ENCODE measurements at places on chromosomes 7 and 10.

DNA sequence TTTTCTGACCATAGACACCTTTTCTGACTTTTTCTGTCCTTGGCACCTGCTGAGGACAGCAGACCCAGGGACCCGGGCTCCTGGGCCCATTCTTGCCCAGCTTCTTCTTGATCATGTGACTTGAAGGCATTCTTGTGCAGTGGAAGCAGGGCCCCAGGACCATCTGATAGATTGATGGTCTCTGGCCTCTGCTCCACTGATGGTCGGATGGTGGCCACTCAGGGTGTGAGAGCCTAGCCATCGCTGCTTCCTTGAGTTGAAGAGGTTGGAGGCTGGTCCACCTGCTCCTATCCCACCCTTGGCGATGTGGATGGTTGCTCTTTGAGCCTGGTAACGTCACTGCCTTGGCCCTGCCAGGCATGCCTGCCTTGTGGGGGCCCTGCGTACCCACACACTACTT, 37.8 kb upstream of the ZNF716 start:
- no peak overlapping the region for H3K4me3 ChIP-seq
- no peak for DNase-seq
- no peaks in the 10 kb centered on the region for H3K36me3 ChIP-seq
- no peak overlapping the region for H3K27ac ChIP-seq

GRCh38 chr10:56139405-56139804, 221.7 kb downstream of the ZWINT start:
- no peaks in the 10 kb centered on the region for H3K36me3 ChIP-seq
- no peak overlapping the region for H3K4me3 ChIP-seq
- no peak overlapping the region for H3K27ac ChIP-seq
- no peaks in the 10 kb centered on the region for H3K27me3 ChIP-seq
- no peaks in the 10 kb centered on the region for H3K4me1 ChIP-seq

DNA sequence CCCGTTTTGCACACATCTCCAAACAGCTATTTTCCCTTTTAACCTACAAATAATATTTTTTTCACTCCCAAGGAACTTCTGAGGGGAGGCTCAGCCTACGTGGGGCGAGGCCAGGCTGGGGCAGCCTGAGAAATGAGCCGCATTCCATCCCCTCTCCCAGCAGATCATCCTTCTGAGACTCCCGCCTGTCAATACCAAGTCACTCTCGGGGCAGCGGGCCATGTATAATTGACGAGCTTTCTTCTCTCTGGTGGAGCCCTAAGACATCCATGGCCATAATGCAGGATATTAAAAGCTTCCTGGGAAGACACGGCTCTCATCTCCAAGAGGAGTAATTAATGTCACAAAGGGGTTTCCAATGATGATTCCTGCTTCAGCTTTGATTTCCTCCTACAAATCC, 37.8 kb upstream of the CHST15 start:
- DNase-seq, result no peak
- no peaks in the 10 kb centered on the region for H3K27me3 ChIP-seq
- H3K36me3 ChIP-seq, result no peaks in the 10 kb centered on the region
- no peak overlapping the region for H3K27ac ChIP-seq

DNA sequence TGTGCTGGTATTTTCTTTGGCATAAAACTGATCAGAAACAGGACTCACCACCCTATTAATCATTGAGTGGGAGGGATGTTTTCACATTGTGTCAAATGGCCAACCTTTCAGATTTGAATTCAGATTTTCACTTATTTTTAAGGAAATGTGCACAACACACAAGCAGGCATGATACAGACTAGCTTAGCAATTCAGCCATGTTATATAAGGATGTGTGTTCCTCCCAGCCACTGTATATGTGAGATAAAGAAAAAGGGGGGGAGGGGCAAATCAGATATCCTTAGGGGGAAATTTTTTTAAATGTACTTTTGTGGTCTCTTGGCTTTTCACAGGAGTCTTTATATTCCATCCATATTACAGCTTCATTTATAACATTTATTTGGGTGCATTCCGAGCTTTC, 3.1 kb downstream of the GAD2 start:
- H3K27me3 ChIP-seq, result peaks cover 9% of the 10 kb centered on the region
- no peak overlapping the region for H3K4me3 ChIP-seq

GRCh38 chr7:141409801-141410329, 141.3 kb upstream of the AGK start:
- H3K36me3 ChIP-seq, result no peaks in the 10 kb centered on the region
- H3K27me3 ChIP-seq, result no peaks in the 10 kb centered on the region
- H3K27ac ChIP-seq, result no peak overlapping the region
- no peak for DNase-seq
- no peaks in the 10 kb centered on the region for H3K4me1 ChIP-seq

GRCh38 chr7:100372256-100372655, 1.0 kb upstream of the PILRA start:
- DNase-seq, result no peak
- H3K27ac ChIP-seq, result no peak overlapping the region
- H3K27me3 ChIP-seq, result no peaks in the 10 kb centered on the region
- H3K4me3 ChIP-seq, result no peak overlapping the region
- no peaks in the 10 kb centered on the region for H3K4me1 ChIP-seq
- peaks cover 7% of the 10 kb centered on the region for H3K36me3 ChIP-seq

GRCh38 chr7:113774182-113774807, 144.5 kb downstream of the PPP1R3A start:
- no peaks in the 10 kb centered on the region for H3K27me3 ChIP-seq
- no peaks in the 10 kb centered on the region for H3K36me3 ChIP-seq

DNA sequence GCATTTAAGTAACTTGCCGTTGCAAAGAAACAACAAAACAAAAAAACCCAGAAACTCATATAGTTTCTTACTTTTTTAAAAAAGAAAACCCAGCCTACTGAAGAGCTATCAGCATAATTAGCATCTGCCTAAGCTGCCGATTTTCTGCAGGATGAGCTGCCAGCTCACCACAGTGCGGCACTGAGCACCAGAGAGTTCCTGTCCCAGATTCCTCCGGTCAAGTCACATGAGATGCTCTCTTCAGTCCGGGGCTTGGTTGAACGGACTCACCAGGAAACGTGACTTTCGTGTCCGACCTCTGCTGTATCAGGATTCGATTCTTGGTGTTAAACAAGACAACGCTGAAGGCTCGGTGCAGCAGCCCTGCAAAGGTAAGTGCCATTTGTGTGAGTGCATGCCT, 3.2 kb downstream of the IDI2 start:
- H3K4me1 ChIP-seq, result no peaks in the 10 kb centered on the region
- H3K27me3 ChIP-seq, result no peaks in the 10 kb centered on the region
- H3K27ac ChIP-seq, result no peak overlapping the region

DNA sequence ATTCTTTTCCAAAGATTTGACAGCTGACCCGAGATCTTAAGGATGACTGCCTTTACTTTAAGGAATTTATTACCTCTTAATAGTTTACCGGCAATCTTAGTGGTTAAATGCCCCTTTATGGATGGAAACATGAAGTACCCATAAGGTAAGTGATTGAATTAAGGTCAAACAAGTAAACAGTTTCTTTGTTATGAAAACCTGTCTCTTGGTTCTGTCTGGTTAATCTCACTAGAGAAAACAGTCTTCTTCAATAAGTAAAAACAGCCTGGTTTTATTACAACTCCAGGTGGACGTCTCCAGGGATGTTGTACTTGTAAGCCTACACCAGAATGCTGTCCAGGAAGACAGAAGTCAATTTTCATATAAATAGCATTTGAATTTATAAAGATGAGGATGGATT, 161.8 kb upstream of the MTPN start:
- H3K4me3 ChIP-seq, result no peak overlapping the region
- H3K27ac ChIP-seq, result no peak overlapping the region
- no peaks in the 10 kb centered on the region for H3K4me1 ChIP-seq
- no peak for DNase-seq
- H3K27me3 ChIP-seq, result no peaks in the 10 kb centered on the region

GRCh38 chr10:75347186-75347585, 54.4 kb downstream of the ZNF503 start:
- no peaks in the 10 kb centered on the region for H3K4me1 ChIP-seq
- no peaks in the 10 kb centered on the region for H3K27me3 ChIP-seq
- H3K27ac ChIP-seq, result no peak overlapping the region
- no peak for DNase-seq

DNA sequence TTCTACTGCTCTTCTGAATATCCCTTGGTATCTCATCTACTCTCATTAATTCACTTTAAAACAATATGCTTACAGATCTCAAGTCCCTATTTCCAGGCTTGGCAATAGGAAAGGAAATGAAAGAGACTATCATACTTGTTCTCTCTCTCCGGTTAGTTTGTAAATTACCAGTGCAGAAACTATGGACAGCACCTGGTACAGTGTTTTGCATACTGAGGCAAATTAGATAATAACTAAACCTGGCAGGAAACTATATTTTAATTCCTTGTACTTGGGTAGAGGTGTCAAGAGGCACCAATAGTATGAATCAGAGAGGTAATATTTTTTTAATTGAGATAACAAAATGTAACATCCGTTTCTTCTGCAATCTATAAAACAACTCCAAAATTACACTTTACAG, 97.7 kb upstream of the TMEM196 start:
- no peaks in the 10 kb centered on the region for H3K27me3 ChIP-seq
- no peak overlapping the region for H3K27ac ChIP-seq
- no peaks in the 10 kb centered on the region for H3K4me1 ChIP-seq

- H3K27ac ChIP-seq, result no peak overlapping the region
- H3K27me3 ChIP-seq, result no peaks in the 10 kb centered on the region
- H3K36me3 ChIP-seq, result no peaks in the 10 kb centered on the region
- DNase-seq, result no peak
- no peak overlapping the region for H3K4me3 ChIP-seq
These were observed 549.5 kb upstream of the GRM3 start for GRCh38 chr7:86094166-86094669.

DNA sequence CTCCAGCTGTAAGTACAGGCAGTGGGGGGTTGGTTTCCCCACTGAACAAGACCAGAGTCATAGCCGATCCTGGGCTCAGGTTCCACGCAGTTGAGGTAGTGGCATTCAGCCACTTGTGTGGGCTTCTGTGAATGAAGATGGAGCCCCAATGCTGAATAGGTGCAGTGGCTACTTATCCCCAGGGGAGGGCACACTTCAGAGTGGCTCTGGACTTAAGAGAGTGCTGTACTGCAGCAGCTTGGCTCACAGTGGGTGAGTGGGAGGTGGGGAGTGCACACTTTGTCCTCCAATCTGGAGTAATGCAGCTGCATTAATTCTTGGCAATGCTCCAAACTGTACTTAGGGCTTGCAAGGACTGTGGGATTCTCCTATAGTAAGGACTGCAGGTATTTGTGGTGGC, 81.9 kb downstream of the BUB3 start:
- H3K4me3 ChIP-seq, result no peak overlapping the region
- no peaks in the 10 kb centered on the region for H3K36me3 ChIP-seq
- no peaks in the 10 kb centered on the region for H3K4me1 ChIP-seq
- H3K27me3 ChIP-seq, result no peaks in the 10 kb centered on the region

DNA sequence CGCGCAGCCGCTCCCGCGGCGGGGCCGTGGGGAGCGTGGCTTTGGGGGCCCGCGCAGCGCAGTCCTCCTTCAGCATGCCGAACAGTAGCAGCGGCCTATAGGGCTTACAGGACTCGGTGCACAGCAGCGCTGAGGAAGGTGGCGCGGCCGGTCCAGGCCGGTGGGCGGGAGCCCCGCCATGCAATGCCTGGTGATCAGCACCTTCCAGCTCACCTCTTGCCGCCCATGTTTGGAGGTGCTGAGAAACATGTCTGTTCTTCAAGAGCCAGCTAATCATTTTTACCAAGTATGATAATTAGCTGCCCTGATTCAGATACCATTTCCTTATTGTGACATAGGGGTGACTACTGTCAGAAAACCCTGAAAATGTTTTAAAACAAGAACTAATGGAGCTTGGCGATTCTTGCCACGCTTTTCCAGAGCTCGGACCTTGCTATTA, 33.5 kb upstream of the SFTPD start:
- H3K4me1 ChIP-seq, result peaks cover 10% of the 10 kb centered on the region
- H3K36me3 ChIP-seq, result no peaks in the 10 kb centered on the region

- peaks cover 4% of the 10 kb centered on the region for H3K4me1 ChIP-seq
- no peaks in the 10 kb centered on the region for H3K27me3 ChIP-seq
- no peaks in the 10 kb centered on the region for H3K36me3 ChIP-seq
- no peak overlapping the region for H3K4me3 ChIP-seq
These were observed 289.0 kb downstream of the SNX13 start for GRCh38 chr7:17651341-17651740.

DNA sequence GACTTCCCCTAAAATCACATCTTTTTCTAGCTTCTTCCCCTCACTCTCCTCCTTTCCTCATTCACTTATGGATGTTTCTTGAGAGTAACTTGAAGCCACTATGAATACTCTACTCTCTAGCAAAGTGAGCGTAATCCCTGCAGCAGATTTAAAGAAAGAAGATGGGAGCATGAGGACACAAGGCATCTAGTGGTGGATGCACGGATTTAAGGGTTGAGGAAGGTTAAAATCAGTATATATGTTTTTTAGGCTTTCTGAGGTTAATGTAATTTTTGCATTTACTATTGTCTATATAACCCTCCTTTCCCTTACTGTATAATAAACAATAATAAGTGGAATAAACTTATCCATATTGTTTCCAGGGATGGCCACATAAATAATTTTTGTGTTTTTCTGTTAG, 495.2 kb upstream of the TPK1 start:
- H3K4me3 ChIP-seq, result no peak overlapping the region
- H3K4me1 ChIP-seq, result no peaks in the 10 kb centered on the region
- DNase-seq, result no peak
- no peaks in the 10 kb centered on the region for H3K27me3 ChIP-seq
- H3K27ac ChIP-seq, result no peak overlapping the region
- H3K36me3 ChIP-seq, result no peaks in the 10 kb centered on the region

GRCh38 chr7:125061776-125062397, 132.3 kb upstream of the POT1 start:
- DNase-seq, result no peak
- H3K4me3 ChIP-seq, result peak overlapping the region; percentile 15
- peaks cover 15% of the 10 kb centered on the region for H3K4me1 ChIP-seq
- no peaks in the 10 kb centered on the region for H3K27me3 ChIP-seq
- H3K27ac ChIP-seq, result peak overlapping the region; percentile 60

- no peak overlapping the region for H3K27ac ChIP-seq
- peaks cover 47% of the 10 kb centered on the region for H3K4me1 ChIP-seq
- no peaks in the 10 kb centered on the region for H3K27me3 ChIP-seq
- no peaks in the 10 kb centered on the region for H3K36me3 ChIP-seq
- DNase-seq, result no peak
- H3K4me3 ChIP-seq, result no peak overlapping the region
These were observed 182.5 kb upstream of the AKR1E2 start for GRCh38 chr10:4643471-4643870.

GRCh38 chr7:7761340-7761973, 43.0 kb upstream of the RPA3 start:
- H3K4me3 ChIP-seq, result peak overlapping the region; percentile 73
- no peaks in the 10 kb centered on the region for H3K27me3 ChIP-seq
- H3K4me1 ChIP-seq, result peaks cover 11% of the 10 kb centered on the region
- no peak for DNase-seq
- peak overlapping the region; percentile 44 for H3K27ac ChIP-seq

DNA sequence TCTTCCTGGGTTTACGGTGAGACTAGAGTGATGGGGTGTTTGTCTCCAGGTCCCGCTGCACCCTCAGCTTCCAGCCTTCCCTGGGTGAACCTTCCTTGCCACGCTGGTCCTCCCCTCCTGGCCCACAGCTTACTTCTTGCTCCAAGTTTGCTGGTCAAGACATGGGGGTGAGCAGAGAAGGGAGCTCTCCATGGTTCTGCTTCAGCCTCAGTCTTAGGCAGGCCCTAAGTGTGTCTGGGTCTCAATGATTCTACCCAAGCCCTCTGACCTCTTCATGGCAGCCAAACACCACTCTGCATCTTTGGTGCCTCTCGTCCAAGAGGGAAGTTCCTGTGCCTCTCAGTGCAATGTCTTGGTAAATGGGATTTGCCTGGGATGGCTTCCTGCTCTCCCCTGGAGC, 356.5 kb upstream of the KLF6 start:
- H3K4me1 ChIP-seq, result no peaks in the 10 kb centered on the region
- DNase-seq, result no peak
- H3K27me3 ChIP-seq, result no peaks in the 10 kb centered on the region
- H3K36me3 ChIP-seq, result no peaks in the 10 kb centered on the region
- H3K27ac ChIP-seq, result no peak overlapping the region

Data from thoracic aorta (tissue), 2 donors.